ENCODE measurements at places on chromosomes 16 and 17.

- DNase-seq: no peak
These were observed at the start of gene SLC13A2 for GRCh38 chr17:28473542-28473941. Gene SLC13A2, plus strand, starts transcription at chr17:28473644. Its CDS starts 69 bp downstream, at chr17:28473713.

DNA sequence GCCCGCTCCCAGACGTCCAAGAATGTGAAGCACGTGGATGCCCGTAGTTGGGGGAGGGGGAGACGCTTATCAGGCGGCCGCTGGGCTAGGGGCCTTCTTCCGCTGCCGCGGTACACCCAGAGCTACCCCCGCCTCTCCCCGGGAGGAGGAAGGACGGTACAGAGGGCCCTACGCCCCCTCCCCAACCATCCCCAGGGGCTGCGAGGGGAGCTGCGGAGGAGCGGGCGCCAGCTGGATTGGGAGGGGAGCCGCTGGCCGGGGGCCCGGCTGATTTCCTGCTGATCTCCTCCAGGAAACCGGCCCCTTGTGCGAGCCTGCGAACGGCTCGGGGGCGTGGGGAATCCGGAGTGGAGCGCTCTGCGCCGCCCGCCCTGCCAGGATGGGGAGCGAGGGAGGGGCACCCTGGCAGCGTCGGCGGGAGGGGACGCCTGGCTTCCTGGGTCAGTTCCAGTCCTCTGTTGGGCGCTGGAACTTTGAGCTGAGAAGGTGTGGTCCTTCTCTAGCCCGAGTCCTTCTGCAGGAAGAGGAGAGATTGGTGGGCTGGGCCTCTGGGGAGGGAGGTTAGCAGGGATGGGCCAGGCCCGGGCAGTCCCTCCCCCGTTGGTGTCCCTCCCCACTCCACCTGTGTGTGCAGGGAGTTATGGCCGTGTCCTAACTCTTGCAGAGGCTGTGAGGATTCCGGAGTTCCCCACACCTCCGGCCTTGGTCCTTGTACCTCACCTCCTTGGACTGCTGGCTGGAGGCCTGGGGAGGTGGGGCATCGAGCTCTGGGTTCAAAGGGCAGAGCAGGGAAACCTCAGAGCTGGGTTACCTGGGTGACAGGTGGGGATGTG is 19.2 kb downstream of the GJD3 start:
- peak; percentile 71 for DNase-seq

DNA sequence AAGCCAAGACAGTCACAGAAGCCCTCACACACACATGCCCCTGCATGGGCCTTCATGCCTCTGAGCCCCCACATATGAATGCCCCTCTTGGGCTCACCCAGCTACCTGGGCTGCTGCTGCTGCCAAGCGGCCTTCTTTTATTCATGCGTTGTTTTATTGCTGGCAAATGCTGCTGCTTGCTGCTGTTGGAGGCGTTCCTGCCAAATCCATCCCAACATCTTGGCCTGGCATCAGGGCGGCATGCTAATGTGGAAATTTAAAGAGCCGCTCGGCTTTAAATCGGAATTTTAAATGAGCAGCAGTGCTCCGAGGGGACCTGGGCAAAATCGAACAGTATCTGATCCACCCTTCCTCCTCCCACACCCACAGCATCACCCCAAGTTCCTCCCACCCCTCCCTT is 39.0 kb downstream of the NEUROD2 start:
- no peak for DNase-seq

- DNase-seq: no peak
These were observed 9.4 kb downstream of the P2RX1 start for GRCh38 chr17:3906881-3907280.

GRCh38 chr17:83069931-83070742 is 9.3 kb upstream of the METRNL start:
- no peak for DNase-seq

GRCh38 chr17:72603420-72604242 is 482.8 kb downstream of the SOX9 start:
- no peak for DNase-seq

GRCh38 chr16:2500430-2500917 is 13.3 kb upstream of the ATP6V0C start:
- no peak for DNase-seq

DNA sequence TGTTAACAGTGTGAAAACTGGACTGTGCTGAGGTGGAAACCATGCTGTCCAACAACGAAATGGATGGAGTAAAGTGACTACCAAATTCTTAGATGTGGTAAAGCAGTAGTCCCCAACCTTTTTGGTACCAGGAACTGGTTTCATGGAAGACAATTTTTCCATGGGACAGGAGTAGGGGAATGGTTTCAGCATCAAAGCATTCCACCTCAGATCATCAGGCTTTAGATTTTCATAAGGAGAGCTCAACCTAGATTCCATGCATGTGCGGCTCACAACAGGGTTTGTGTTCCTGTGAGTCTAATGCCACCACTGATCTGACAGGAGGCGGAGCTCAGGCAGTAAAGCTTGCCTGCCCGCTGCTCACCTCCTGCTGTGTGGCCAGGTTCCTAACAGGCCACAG is 11.5 kb downstream of the SLX4 start:
- no peak for DNase-seq

DNA sequence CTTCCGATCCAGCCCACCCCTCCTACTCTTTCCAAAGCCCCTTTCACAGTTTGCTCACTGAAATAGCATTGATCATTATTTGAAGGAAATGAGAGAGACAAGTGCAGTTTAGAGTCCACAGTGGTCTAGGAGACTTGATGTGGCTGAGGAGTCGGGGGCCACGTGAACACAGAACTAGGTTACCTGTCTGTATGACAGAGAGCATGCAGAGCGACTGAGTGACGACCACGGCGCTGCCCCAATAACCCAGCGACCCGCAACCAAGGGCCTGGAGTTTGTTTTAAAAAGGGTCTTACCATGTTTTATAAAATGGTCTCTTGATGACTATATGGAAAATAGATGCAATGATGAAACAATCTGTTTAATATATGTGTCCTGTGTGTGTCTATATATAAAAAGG is 39.5 kb downstream of the NDEL1 start:
- DNase-seq: no peak

DNA sequence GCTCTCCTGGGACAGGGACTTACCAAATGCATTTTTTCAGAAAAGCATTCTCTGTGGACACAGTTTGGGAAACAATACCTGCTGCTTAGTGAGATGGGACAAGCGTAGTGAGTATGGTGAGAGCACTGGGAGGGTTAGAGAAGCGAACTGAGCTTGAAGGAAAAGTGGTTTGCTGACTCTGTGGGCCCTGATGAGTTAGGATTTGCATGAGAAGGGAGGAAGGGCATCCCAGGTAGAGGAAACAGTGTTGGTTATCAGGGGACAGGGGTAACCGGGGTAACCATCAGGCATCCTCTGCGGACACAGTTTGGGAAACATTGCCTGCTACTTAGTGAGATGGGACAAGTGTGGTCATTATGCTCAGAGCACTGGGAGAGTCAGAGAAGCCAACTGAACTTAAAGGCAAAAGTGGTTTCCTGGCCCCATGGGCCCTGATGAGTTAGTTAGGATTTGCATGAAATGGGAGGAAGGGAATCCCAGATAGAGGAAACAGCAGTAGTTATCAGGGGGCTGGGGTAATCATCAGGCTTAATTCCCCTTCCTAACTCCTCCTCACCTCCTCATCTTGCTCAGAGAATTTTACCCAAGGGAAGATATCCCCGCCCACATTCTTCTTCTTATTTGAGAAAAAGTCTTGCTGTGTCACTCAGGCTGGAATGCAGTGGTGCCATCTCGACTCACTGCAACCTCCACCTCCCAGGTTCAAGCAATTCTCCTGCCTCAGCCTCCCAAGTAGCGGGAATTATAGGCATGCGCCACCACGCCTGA is 319.3 kb downstream of the RBFOX1 start:
- DNase-seq: no peak

DNA sequence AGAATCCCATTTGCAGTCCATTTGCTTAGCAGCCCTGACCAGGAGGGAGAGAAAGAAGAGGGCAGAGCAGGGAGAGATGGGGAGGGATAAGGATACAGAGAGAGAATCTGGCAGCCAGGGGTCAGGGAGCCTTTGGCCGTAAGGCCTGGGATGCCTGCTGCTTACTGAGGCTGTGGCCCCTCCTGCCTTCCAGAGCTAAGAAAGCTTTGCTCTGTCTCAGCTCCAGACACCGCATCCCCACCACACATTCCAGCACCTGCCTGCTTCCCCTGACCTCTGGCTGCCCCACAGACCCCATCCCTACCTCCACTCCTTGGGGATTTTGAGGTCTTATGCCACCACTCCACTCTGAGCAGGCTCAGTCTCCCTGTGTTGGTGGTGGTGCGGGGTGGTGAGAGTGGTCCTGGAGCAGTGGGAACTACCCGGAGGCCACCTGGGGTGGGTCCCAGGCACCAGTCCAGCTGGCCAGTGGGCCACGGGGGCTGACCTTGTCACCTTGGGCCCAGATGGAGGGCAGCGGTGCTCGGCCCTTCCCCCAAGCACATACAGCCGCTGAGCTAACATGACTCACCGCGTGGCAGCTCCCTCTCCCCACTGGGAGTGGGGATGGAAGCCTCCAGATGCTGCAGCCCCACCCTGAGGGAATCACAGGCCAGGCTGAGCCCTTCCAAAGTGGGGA is 58.3 kb downstream of the RAI1 start:
- no peak for DNase-seq

- DNase-seq: no peak
These were observed 169.1 kb downstream of the XYLT1 start for GRCh38 chr16:17301593-17302135.

Data from SW 1271 (cell line).